ENCODE measurements at places on chromosomes 6 and 20.

GRCh38 chr6:155301867-155302266 lies 12.4 kb downstream of the TFB1M start:
- no peak for DNase-seq

GRCh38 chr6:121523628-121524027 lies 88.2 kb downstream of the GJA1 start:
- DNase-seq: no peak

DNA sequence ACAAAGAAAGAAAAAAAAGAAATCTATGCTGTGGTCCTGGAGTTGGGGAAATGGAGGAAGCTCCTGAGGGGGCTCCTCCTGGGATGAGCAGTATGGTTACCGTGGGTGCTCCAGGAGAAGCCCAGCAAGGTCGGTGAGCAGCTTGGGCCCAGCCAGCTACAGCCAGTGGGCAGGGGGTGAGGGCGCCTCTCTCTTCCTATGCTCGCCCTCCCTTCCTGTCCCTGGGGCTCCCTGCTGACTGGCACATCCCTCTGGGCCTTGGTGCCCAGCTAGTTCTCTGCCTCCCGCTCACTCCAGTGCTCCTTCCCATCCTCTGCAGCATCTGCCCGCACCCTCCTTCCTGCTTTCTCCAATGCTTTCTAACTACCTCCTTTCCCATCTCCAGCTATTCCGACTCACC lies 16.6 kb downstream of the CD40 start:
- DNase-seq: no peak

- no peak for DNase-seq
Measured at GRCh38 chr6:35603326-35604202, 85.2 kb downstream of the FKBP5 start.

Measured in stimulated activated CD4-positive, alpha-beta T cell treated with anti-CD3 and anti-CD28 coated beads, Interleukin-2, amount 100 ng/mL, for 4 hours (primary cell).